ENCODE measurements at places on chromosomes 3 and 15.

GRCh38 chr3:8152821-8153418 lies 348.7 kb upstream of the LMCD1 start:
- DNase-seq: no peak

DNA sequence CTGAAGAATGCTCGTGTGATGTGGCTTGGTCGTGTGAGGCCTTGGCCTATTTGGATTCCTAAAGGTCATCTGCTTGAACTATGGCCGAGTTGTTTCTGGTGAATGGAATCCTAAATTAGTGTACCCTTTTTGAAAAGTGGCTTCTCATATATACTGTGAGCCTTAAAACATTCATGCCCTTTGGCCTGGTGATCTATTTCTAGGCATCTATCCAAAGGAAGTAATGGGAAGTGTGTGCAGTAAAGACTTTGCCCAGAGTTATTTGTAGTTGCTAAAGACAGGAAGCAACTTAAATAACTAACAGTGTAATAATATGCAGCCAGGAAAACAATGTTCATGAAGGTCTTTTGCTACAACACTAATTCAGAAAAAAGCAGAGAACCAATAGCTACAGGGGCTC lies 3.0 kb downstream of the DGKG start:
- DNase-seq: no peak

- DNase-seq: no peak
Observed at GRCh38 chr15:34709866-34710265, 44.9 kb downstream of the GJD2 start.

DNA sequence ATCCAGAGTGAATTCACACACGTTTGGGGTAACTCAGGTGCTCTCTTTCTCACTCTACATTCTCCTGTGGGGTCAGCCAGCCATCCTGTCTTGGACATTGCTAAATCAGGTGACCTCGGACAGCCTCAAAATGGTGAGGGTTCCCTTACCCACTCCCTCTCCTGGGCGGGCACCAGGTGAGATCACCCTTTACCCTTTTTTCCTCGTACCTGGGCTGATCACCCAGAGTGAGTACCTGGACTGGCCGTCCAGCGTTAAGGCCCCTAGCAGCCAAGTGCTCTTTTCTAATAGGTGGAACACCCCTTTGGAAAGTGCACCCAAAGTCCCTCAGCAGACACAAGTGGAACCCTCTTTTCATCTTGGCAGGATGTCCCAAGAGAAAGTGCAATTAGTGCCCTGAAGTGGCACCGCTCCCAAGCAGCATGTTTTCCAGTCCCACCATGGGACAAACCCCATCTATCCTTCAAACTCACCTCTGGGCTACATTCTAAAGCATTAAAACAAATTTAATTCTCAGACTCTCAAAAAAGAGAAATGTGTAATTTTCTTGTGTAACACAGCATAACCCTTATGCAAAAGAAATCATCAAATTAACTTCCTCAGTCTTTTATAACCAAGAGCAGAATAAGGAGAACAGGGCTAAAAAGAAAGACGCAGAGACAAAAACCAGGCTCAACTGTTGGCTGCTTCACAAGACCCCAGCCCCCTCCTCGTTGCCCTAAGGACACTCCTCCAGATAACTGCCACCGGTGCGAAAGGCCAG lies 20.7 kb downstream of the TRANK1 start:
- no peak for DNase-seq

DNA sequence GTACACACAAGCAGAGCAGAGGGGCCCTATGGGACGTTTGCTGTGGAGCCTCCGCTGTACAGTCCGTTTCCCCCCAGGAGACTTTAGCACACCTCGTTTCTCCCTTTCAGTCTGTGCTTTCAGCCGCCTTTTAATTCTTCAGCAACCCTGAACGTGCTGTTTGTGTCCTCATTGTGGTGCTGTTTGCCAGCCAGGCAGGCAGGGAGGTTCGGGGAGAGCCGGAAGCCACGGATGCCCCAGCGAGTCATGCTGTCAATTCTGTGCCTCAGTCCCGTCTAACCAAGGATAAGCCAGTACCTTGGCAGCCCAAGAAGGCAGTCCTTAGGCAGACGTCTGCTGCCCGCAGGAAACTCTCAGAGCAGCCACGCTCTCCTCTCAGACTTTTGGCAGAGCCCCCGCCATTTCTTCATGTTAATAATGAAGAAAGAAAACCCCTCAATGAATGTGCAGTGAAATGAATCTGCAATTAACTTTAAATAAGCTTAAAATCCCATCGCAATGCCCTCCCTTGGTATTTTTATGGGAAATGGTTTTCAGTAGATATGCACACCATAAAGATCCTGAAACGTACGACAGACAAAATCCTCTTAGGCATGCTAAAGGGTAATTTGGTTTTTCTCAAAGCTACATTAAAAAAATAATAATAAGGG lies 158.6 kb downstream of the UACA start:
- DNase-seq: no peak

All from GM13977 (cell line).